Right lobe of liver (tissue), 6 donors: ENCODE measurements at places on chromosomes 16 and 17.
A peak's percentile ranks its signal among the peaks of the same experiment; 100 is the strongest.

DNA sequence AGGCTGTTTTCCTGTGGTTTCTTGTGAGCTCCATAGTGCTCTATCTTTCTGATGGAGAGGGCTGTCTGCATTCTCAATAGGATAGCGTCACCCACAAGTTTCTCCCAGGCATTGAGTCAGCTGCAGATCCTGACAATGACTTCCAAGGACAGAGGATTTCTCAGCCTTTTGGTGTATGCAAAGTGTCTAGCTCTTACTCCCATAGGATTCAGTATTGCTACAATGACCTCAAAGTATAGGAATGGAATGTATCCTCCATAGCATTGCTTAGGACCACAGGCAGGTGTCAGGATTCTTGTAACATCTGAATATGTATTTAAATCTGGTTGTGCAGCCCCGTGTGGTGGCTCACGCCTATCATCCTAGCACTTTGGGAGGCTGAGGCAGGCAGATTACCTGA, 32.3 kb downstream of the SMIM36 start:
- no peak for DNase-seq

- no peak for DNase-seq
Observed at GRCh38 chr17:44901411-44901921, 2.2 kb upstream of the EFTUD2 start.

DNA sequence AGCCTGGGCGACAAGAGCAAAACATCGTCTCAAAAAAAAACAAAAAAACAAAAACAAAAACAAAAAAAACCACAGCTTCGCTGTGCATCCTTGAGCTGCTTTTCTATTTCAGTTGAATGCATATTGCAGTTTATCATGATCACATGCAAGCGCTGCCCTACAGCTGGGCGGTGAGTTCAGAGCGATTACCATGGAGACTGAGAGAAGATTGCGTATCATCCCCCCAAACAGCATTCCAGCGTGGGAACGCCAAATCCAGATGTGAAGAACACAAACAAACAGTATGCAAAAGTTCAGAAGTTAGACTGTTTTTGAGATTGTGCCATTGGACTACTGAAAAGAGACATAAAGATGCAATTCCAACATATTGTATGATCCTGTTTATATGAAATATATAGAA, 15.1 kb upstream of the SLC52A1 start:
- DNase-seq = no peak

- no peak for DNase-seq
Observed at GRCh38 chr17:48173191-48173984, 65.8 kb downstream of the SNX11 start.

GRCh38 chr17:79981090-79981489, 54.6 kb downstream of the TBC1D16 start:
- no peak for DNase-seq

- no peak for DNase-seq
Observed at GRCh38 chr16:89944773-89945172, 3.8 kb upstream of the DEF8 start.

GRCh38 chr17:50841949-50842354, 6.6 kb downstream of the WFIKKN2 start:
- peak; percentile 67 for DNase-seq

GRCh38 chr16:69199382-69199781, 12.4 kb downstream of the SNTB2 start:
- DNase-seq = no peak

DNA sequence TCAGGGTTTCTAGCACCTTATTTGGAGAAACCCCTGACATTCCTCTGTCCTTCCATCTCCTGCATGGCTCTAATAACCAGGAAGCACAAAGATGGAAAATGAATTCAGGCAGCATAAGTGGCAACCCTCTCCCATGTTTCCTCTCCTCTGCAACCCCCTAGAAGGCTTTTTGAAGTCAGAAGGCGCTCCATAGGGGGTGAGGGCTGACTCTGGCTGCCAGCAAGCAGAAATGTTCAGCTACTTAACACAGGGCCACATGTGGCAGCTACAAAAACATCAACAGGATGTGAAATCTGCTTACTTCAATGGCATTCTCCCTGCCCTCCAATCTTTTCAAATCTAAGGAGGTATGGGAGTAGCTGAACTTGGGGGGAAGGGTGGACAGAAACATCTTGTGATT, 55.2 kb upstream of the IRX5 start:
- no peak for DNase-seq

GRCh38 chr17:72494566-72494965, 373.7 kb downstream of the SOX9 start:
- DNase-seq = no peak

GRCh38 chr17:60304502-60304901, 87.4 kb downstream of the USP32 start:
- DNase-seq = no peak

GRCh38 chr16:68275611-68276191, 11.4 kb downstream of the SLC7A6 start:
- no peak for DNase-seq

DNA sequence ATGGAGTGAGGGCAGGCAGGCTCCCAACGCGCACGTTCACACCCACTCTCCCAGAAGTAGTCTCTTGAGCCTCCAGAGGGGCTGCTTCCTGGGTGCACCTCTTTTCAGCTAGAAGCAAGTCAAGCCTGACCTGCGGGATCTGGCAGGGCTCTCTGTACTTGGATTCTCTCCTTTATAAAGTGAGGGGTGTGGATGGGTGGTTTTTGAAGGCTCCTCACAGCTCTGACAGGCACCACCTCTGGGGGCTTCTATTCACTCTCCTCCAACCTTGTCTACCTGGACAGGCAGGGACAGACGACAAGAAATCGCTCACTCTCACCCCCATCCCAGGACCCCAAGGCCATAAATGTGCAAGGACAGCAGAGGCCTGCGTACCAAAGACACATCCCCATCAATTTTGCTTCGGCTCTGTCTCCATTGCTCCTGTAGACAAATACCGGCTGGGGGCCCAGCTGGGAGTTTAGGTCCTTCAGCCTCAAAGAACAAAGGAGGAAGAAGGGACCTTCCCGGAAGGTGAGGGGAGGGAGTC, 814 bp upstream of the DYNLL2 start:
- no peak for DNase-seq

DNA sequence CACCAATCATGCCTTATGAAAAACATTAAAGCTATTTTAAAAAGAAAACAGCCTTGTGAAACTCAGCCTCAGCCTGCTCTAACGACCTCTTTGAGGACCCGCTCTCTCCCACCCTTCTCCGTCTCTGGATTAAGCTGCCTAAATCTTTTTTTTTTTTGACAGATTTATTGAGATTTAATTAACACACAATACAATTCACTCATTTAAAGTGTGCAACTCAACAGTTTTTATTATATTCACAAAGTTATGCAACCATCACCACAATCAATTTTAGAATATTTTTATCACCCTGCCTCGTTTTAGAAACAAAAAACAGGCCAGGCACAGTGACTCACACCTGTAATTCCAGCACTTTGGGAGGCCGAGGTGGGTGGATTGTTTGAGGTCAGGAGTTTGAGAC, 8.4 kb downstream of the CDR2L start:
- DNase-seq = no peak

DNA sequence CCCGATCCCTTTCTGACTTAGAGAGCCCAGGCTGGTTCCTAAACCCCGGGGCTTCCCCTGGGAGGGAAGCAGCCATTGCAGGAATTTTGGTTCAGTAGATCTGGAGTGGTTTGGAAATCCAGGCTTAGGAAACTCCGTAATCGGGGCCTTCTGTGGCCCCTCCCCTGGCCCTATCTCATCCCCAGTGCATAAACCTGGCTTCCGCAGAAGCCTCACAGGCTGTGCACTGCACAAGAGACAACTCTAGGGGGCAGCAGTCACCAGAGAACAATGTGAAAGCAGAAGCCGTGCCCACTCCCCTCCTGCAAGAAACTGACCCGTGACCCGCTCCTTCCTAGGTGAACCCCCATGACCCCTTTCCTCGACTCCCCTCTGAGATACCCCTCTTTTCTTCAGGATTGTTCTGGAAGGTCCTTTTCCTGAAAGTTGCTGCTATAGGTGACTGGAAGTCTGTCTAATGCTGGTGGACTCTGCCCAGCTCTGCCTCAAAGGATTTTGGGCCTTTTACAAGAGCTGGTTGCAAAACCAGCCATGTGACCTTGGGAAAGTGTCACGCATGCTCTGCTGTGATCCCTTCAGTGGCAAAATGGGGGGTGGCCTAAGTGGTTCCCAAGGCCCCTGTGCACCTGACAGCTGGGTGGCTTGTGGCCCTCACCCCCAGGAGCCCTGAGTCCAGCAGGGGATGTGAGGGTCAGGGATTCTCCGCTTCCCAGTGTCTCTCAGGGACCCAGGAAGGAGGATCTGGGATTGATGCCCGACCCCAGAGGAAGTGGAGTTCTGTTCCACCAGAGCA, 14.4 kb downstream of the GUCY2D start:
- DNase-seq = peak; percentile 80

DNA sequence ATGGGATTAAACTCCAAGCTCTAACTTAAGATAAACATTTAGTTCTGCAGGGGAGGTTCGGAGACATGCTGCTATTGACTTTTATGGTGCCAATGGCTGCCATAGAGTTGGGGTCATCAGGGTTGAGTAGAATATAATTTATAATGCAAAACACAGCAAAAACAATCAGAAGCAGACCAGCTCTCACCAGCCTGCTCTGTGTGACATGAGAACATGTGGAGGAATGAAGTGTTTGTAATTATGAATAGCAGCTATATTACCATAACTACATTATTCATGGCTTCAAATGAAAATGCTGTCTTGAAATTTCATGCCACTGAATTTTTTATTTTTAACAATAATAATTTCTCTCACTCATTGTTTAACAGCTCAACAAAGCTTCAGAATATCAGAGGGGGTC, 645.6 kb upstream of the CDH8 start:
- no peak for DNase-seq

- DNase-seq = no peak
Observed at GRCh38 chr17:81165246-81166032, at the start of gene PVALEF. PVALEF (plus strand) TSS chr17:81165507; CDS start chr17:81181227, 15,720 bp downstream.

DNA sequence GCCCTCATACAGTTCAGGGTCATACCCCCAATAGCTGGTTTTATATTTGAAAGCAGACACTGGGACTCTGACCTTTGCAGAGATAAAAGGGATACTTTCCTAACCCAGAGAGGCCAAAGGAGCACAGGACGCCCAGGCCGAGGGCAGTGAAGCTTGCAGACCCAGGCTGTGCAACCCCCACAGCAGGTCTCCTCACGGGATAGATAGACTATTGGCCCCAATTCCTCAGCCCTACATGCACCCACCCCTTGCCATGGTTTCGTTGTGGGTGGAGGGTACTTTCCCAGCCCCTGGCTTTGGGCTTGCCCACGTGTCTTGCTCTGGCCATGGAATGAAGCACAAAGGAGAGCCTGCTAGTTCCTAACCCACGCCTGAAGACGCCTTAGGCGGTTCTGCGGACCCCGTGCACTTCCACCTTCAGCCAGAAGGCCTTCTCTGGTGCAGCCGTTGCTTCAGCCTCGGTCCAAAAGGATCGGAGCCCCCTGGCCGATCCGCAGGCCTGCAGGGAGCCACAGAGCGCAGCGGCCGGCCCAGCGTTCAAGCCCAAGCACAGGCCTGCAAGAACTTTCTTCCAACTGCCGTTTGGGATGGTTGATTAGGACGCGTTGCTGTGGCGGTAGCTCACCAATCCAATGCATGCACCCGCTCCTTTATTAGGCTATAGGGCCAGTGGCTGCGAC, 9.8 kb upstream of the BRCA1 start:
- peak; percentile 71 for DNase-seq

DNA sequence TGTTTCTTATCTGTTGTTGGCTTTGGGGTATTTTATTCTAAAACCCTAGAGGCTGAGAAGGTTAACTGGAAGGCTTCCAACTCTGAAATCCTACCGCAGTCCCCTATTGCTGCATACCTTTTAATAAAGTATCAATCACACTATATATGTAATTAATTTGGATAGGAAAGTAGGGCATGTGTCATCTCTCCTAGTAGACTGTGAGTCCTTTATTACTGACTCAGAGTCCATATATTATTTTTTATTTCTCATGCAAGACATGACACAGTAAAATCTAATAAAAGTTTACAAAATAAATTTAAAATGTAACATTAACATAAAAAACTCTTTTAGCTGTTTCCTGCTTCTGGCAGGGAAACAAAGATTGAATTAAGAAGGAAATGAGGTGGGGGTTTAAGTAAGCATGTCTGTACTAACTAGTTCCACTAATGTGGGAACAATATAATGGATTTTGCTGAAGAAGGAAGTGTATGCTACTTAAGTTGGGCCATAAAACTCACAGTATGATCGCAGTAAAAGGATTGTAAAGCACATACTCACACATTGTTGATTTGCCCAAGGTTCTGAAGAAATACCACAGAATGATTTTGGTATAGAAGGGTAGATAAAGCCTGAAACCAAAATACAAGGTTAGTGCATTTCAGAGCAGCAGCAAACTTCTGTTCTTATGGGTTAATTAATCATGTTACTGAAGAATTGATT, 97.6 kb upstream of the HLF start:
- DNase-seq = no peak

GRCh38 chr16:85153656-85154091, 41.4 kb upstream of the CIBAR2 start:
- DNase-seq = no peak

DNA sequence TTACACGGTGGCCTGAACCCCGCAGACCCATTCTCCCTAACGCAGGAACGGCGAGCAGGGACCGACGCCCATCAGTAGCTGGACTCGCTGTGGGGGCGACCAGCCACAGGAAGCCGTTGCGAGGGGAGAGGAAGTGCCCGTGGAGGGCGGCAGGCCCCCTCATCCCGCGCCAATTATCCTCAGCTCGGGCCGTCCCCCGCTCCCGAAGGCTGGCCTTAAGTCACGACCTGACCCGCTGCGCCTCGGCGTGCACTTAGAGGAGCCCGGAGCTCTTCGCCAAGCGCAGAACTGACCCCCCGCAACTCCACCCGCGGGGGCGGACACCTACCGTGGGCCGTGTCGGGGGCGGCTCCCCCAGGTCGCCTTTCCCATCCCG, 401 bp downstream of the ARL16 start:
- no peak for DNase-seq

- peak; percentile 97 for DNase-seq
Observed at GRCh38 chr17:81871387-81872230, 472 bp upstream of the ARHGDIA start.
